ENCODE measurements at places on chromosomes 13 and 19.
A peak's percentile ranks its signal among the peaks of the same experiment; 100 is the strongest.

- no peak for DNase-seq
Observed at GRCh38 chr13:109309625-109310363, 476.6 kb downstream of the IRS2 start.

- peak; percentile 86 for DNase-seq
Observed at GRCh38 chr19:48588670-48589401, 17.7 kb upstream of the SPACA4 start.

DNA sequence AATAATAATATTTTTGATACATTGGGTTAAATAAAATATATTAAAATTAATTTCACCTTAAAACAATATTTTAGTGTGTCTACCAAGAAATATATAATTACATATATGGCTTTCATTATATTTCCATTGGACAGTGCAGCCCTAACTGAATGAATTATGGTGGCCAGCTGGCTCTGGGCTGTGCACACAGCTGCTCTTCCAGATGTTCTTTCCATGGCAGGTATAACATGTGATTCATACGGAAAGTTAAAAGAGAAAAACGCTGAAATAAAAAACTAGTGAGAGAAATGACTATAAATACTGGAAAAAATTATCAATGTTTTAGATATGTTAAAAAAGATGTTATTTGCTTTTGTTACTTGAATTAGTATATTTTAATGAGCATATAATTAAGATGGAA is 216.3 kb downstream of the RGCC start:
- no peak for DNase-seq

- no peak for DNase-seq
Observed at GRCh38 chr19:29372921-29373797, 152.6 kb upstream of the VSTM2B start.

DNA sequence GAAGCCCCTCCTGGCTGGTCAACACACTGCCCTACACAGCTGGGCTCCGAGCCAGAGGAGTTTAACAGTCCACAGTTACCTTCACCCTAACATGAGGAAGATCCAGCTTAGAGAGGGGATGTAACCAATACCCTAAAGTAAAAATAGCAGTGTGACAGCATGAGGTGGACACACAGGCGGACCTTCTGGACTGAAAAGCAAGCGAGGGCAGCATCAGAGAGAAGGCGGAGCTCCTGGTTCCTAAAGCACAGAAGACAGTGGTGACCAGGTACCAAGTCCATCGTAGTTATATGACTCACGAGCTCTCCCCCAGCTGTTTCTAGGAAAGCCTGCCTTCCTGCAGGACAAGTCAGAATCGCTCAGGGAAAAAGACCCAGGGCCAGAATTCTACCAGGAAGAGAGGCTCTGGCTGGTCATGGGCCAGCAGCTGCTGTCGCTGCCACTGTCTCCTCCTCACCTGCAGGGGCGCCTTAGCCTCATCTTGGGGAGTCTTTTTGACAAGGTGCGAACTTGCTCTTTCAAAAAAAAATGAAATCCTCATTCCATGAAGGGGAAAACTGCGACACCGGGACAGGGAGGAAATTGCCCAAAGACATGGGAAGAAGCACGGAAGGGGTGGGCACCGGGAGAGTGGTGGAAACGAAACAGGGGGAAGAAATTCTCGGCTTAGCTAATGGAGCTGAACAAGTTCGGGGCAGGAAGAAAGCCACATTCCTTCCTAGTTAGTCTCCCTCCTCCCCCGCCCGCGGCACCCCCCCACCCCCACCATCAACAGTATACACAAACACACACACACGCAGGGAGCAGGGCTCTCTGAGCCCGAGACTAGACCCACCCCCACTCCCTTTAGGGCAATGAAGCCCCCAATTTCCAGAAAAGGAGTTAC is 1.7 kb downstream of the ELL start:
- DNase-seq: peak; percentile 66

DNA sequence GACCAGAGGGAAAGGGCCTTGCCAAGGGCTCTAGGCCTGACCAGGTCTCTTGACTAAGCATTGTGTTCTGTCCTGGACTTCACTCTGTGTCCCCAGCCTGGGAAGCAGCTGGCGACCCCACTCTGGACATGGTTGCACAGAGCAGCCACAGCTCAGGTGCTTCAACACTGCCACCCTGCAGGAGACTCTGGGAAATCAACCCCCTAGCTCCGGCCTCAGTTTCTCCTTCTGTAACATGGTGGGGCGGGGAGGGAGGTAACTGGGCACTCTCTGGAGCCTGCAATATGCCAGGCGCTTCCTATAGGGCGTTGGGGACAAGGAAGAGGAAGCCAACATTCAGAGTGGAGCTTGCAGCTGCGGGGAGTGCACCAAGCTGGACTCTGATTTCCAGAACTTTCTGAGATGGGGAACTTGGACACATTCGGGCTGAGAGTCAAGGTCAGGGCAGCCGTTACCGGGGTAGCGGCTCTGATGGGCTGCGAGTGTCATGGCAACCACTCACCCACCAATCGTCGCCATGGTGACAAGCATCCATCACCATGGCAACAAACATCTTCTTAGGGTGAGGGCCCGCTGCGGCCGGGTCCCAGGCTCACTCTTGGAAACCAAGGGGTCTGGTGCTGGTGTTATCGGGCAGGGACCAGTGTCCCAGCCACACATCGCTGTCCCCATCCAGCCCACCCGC is 12.8 kb downstream of the F2RL3 start:
- DNase-seq: no peak

DNA sequence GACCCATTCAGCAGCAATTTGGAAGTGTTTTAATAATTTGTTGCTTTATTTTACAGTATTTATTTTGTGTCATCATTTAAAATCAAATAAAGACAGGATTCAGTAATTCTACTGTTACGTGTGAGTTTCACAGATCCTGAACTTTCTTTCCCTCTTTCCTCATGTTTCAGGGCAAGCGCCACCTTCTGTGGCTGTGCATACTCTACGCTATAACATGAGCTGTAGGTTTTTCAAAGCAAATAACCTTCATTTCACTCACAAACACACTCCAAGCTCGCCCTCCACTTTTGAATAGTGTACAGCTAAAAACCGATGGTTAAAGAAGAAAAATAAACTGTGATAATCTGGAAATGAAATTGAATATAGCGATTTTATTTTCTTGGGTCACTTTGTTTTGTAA is 753.3 kb downstream of the OLFM4 start:
- no peak for DNase-seq

- DNase-seq: no peak
Observed at GRCh38 chr19:54209811-54210494, 9.3 kb downstream of the RPS9 start.

GRCh38 chr19:10269333-10270179 is 1.4 kb upstream of the ICAM1 start:
- peak; percentile 89 for DNase-seq

DNA sequence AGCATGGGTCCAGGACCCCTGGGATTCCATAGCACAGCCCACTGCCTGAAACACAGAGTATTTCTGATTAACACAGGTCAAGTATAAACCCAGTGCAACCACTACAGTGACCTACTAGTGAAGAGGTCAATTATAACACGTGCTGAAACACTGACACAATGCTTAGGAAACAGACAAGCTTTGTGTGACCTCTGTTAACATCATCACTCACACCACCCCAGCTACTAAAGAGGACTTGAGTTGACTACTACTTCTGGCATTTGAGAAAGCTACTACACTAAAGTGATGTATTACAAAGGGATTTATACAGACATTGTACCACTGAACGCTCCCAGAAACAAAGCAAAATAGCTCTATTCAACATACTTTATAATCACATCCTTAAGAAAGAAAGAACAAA is 1935.9 kb upstream of the PCDH20 start:
- DNase-seq: no peak

GRCh38 chr13:71603255-71603654 is 263.7 kb downstream of the DACH1 start:
- DNase-seq: no peak

DNA sequence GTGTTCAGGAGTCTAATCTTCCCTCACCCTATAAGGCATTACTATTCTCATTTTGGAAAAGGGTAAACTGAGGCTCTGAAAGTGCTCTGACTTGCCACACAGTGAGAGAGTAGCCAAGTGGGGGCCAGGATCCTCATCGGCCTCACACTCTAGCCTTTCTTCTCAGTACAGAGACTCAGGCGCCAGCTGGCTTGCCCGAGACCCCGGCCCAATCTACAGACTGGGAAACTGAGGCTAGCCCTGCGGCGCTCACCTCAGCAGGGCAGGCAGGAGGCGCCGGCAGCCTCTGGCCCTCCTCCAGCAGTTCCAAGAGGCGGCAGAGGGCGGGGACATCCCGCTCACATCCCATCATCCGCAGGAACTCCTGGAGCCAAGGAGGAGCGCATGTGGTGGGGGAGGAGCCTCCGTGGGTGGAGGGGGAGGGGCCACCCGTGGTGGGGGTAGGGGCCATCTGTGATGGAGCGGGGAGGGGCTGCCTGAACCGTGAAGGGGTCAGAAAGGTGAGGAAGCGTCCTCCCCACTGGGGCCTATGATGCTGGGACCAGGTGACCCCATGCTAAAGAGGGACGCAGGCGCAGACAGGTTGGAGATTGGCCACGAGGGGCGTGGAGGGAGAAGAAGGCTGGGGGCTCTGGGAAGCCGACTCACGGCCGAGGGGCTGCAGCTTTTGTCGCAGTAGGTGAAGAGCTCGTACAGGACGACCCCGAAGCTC is 8.7 kb upstream of the INSL3 start:
- DNase-seq: no peak

DNA sequence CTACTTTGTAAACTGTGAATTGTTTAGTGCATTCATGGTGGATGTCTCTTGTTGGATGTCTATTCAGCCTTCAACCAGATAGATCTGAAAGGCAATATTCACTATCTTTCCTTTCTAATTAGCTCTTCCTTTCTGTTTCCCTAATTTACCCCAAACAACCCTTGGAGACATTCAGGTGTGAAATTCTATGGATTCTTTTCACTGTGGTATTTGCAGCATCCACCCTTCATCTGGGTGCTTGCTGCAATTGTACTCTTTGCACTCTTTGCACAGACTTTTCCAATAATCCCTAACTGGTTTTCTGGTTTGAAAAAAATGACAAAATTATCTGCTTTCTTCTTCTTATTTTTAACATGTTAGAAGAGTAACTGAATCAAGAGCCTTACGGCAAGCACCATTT is 56.5 kb downstream of the KL start:
- DNase-seq: no peak

- DNase-seq: peak; percentile 73
Observed at GRCh38 chr19:38229585-38230073, 5.6 kb upstream of the DPF1 start.

- no peak for DNase-seq
Observed at GRCh38 chr13:98265692-98266551, 88.9 kb upstream of the RNF113B start.

DNA sequence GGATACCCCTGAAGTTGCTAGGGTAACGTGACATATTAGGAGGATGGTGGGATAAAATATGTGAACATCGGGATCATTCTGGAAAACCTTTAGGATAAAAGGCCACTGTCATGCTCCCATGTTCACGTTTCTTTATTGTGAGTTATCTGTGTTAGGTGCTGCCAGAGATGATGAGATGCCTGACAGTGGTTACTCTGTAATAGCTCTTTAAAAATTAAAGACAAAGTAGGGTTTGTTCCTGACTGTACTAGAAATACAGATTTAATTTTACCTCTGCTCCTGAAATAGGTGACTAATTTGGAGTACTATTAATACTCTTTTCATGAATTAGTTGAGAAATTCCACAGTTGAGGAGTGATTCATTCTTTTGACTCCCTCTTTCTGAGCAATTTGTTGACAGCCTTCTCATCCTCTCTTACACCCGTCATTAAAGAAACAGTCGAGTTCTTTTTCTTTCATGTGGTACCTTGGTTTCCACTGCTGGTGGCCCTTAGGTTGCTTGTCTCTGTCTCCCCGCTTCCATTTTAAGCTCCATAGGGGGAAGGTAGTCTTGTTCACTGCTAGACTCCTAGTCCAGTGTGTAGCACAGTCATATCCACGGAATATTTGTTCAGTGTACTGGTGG is 28.4 kb downstream of the SAE1 start:
- DNase-seq: peak; percentile 37

DNA sequence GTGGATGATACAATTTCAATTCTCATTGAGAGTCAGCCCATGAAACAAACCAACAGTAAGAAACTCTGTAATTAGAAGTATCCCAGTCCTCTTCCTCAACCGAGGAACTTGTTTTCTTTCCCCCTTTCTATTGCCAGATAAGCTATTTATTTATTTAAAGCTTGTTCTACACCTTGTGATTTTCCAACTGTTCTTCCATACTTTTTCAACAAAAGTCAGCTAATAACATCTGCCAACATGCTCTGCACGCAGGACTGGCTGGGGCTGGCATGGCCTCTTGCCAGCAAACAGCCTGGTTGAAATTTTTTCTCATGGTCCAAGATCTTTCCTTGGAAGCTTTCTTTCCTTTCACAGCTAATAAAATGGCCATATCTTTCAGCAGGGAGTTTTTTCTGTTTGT is 2.9 kb upstream of the IRS2 start:
- no peak for DNase-seq

DNA sequence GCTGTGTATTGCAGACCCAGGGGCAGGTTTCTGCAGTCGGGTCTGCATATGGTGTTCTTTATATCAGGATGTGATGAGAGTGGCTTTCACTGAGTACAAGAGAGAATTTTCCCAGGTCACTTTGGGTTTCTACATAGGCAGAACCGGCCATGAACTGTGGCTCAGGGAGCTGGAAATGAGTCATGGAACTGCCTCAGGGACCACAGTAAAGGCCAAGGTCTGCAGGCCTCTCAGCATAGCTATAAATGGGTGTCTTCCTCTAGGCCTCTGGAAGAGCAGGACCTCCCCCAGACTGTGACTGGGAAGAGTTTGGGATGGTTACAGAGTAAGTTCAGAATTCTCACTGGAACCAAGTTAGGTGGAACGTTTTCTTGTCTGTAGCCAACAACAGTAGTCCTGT is 51.8 kb upstream of the ZNF681 start:
- no peak for DNase-seq

- peak; percentile 67 for DNase-seq
Observed at GRCh38 chr19:16078759-16079707, 2.7 kb downstream of the TPM4 start.

DNA sequence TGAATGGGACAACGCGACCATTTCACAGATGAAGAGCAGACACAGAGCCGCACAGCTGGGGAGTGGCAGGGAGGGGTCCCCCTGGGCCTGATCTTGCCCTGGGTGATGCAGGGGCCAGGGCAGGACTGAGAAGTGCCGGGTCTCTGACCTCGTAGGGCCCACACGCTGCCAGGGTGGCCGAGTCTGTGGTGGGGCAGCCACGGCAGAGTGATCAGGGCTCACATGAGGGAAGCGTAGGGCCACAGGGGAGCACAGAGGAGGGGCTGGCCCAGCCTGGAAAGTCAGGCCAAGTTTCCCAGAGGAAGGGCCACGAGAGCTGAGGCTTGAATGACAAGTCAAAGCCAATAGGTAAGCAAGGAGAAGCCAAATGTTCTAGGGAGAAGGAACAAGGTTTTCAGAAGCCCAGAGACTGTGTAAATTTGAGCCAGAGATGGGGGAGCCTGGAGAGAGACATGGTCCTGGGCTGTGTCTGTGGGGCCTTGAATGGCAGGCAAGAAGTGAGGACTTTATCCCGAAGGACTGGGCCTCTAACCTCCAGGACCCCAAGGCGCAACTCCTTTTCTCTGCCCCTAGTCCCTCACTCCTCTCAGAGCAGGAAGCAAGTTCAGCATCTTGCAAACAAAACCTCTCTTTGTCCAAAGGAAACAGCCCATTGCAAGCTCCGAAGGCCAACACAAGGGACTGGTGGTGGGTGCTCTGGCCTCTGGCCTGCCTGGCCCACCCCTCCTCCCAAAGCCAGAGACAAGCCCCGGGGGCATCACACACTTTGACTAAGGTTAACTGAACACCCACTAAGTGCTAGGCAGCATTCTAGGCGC is 31.7 kb upstream of the FXYD3 start:
- no peak for DNase-seq

All from activated naive CD4-positive, alpha-beta T cell treated with Interleukin-2 at 50 U/mL for 16 hours (primary cell).